ENCODE measurements at places on chromosomes 16 and 17. TPM values are rescaled to one million over a fixed set of nuclear protein-coding genes. Genes with fewer than 3 reads are reported as not detected.

PCYT2 gene
- total RNA-seq: 51.3 TPM

MEIOC gene
- 0.11 TPM for total RNA-seq

KAT7 gene
- total RNA-seq: 38.5 TPM

TBC1D3D gene
- not detected for total RNA-seq

CHST5 gene
- not detected for total RNA-seq

NPIPA1 gene
- total RNA-seq: 43.2 TPM

GINS3 gene
- 1.4 TPM for total RNA-seq

NKD1 gene
- 0.11 TPM for total RNA-seq

MRPL45 gene
- total RNA-seq: 43.6 TPM

MNT gene
- total RNA-seq: 12.6 TPM

BCL6B gene
- total RNA-seq: under 0.01 TPM

OR2C1 gene
- 0.43 TPM for total RNA-seq

TNFRSF13B gene
- not detected for total RNA-seq

SLFN14 gene
- not detected for total RNA-seq

OGFOD3 gene
- 39.5 TPM for total RNA-seq

CLEC18B gene
- total RNA-seq: 2.5 TPM

ATPAF2 gene
- total RNA-seq: 20.6 TPM

NOD2 gene
- 28.3 TPM for total RNA-seq

KRTAP3-2 gene
- not detected for total RNA-seq
